ENCODE measurements at places on chromosomes 5 and 9.

GRCh38 chr5:132762246-132763000, 14.6 kb downstream of the SEPTIN8 start:
- no peak for DNase-seq

DNA sequence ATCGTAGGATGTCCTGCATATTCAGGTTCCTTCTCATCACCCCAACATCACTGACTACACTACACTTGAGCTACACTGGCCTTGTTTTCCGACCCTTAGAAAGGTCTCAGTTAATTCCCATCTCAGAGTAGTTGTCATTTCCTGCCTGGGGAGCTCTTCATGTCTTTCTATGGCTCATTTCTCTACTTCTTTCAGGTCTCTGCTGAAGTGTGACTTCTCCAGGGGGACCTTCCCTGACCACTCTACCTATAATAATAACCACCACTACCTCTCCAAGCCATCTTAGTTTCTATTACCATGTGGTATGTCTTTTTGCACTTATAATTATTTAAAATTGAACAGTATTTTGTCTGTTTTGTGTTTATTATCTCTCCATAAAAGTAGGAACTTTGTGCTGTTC, 113.2 kb downstream of the STARD4 start:
- no peak for DNase-seq

DNA sequence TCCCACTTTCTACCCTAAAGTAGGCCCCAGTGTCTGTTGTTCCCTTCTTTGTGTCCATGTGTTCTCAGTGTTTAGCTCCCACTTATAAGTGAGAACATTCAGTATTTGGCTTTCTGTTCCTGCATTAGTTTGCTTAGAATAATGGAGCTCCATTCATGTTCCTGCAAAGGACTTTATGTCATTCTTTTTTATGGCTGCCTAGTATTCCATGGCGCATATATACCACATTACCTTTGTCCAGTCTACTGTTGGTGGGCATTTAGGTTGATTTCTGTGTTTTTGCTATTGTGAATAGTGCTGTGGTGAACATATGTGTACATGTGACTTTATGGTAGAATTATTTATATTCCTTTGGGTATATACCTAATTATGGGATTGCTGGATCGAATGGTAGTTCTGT, 30.4 kb downstream of the DDX4 start:
- DNase-seq, result no peak

GRCh38 chr5:54621709-54622108, 104.2 kb downstream of the SNX18 start:
- no peak for DNase-seq

GRCh38 chr5:88269222-88269771, 652 bp upstream of the TMEM161B start:
- no peak for DNase-seq
